Fibroblast of skin of abdomen (primary cell): ENCODE measurements at places on chromosomes 5 and 9.

DNA sequence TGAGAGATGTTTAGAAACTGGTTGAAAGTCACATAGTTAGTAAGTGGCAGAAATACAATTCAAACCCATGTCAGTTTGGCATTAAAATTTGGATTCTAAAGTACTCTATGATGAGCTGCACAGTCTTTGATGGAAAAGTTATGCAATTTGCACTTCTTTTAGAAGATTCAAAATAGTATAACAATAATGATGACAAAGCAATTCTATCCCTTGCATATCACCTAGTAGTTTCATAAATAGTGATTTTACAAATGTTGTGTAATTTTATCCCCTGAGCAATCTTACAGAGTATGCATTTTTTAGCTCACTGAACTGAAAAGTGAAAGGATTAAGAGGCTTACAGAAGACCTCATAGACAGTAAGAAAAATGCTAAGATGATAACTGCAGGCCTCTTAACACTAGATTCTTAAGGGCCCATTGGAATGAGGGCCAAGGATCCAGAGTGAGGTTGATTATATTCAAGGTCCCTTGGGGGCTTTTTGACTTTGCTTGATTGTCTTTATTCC is 3.7 kb downstream of the C5orf46 start:
- no peak for DNase-seq

- DNase-seq = no peak
These were observed 930 bp downstream of the PRLR start for GRCh38 chr5:35229076-35230037.

DNA sequence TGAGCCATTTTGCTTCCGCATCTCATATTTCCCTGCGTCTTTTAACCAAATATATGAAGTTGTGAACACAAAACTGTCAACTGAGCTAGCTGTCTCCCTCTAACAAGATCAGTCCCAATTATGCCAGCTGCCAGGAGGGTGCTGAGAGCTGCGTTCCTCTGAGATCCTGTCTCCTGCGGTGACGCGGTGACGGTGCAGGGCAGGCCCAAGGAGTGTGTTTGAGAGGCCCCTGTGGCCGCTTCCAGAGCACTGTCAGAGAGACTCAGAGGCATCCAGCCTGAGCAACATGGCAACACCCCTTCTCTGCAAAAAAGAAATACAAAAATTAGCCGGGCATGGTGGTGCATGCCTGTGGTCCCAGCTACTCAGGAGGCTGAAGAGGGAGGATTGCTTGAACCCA is 126.3 kb upstream of the FOXD4L5 start:
- DNase-seq = no peak

- no peak for DNase-seq
These were observed 151.0 kb downstream of the CACNA1B start for GRCh38 chr9:138028596-138028995.

- peak; percentile 57 for DNase-seq
These were observed 486.6 kb downstream of the CCDC171 start for GRCh38 chr9:16039218-16039987.

GRCh38 chr9:100228352-100228869 is 124.3 kb downstream of the TEX10 start:
- no peak for DNase-seq

GRCh38 chr5:10592601-10593000 is 28.7 kb downstream of the ANKRD33B start:
- no peak for DNase-seq

DNA sequence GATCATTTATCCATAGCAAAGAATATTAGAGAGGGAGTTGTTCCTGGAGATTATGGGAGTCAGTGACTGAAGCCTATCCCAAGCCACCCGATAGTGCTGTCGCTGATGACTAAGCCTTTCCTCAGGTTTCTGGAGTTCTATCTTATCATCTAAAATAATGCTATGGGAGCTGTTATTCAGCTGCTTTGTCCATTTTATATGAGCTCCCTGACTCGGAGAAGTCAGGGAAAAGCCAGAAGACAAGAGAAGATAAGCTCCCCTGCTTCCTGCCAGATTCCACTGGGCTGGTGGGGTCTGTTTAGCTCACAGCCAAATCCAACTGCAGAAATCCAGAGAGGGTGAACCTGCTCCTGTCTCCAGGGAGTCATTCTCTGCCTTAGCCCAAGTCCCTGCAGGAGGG is 148.2 kb downstream of the DROSHA start:
- DNase-seq = no peak

DNA sequence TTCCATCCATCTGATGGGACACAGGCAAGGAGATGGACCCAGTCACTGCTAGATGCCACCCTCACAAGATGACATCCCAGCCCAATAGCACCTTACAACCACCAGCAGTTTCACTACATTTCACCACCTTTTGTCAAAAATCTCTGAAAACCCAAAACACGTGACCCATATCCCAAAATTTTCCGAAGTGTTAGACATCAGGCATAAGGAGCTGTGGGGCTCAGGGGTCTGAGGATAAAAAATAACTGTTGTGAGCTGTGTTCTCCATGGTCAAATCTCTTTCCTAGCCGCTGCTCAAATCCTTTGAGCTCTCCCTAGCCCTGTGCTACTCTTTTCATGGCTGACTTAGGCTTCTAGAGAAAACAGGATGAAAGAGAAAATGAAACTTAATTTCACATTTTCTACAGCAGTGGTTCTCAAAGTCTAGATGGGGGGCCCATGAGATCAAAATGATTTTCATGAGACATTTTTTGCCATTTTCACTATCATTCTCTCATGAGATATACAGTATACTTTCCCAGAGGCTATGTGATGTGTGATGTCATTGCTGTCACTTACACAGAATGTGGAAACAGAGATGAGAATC is 40.7 kb downstream of the TIMD4 start:
- no peak for DNase-seq

- DNase-seq = no peak
These were observed 2.5 kb upstream of the CDK9 start for GRCh38 chr9:127783111-127784008.

GRCh38 chr5:83703059-83703458 is 17.6 kb downstream of the HAPLN1 start:
- DNase-seq = no peak

GRCh38 chr5:151555760-151556576 is 35.2 kb downstream of the FAT2 start:
- no peak for DNase-seq

GRCh38 chr5:12214267-12215015 is 310.2 kb upstream of the CTNND2 start:
- no peak for DNase-seq

- no peak for DNase-seq
These were observed 56.4 kb downstream of the BARX1 start for GRCh38 chr9:93898502-93899426.

GRCh38 chr9:124665391-124666058 is 105.6 kb downstream of the NR6A1 start:
- DNase-seq = peak; percentile 78

- DNase-seq = peak; percentile 70
These were observed 975 bp upstream of the NXNL2 start for GRCh38 chr9:88533951-88534455.

- peak; percentile 4 for DNase-seq
These were observed 1093.9 kb upstream of the CDH6 start for GRCh38 chr5:30099634-30100033.

- DNase-seq = no peak
These were observed 23.0 kb downstream of the ZNF474 start for GRCh38 chr5:122152266-122152900.

- no peak for DNase-seq
These were observed 10.2 kb upstream of the SLC1A3 start for GRCh38 chr5:36596247-36596646.

DNA sequence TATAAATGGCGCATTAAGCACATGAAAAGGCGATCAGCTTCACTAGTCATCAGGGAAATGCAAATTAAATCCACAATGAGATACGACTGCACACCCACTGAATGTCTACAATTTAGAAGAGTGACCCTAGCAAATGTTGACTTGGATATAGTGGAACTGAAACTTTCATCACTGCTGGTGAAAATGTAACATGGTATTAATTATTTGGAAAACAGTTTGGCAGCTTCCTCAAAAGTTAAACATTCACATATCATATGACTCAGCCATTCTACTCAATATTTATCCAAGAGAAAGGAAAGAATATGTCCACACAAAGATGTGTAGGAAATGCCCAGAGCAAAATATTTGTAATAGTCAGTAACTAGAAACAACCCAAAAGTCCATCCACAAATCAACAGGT is 146.5 kb downstream of the LPAR1 start:
- peak; percentile 71 for DNase-seq

GRCh38 chr5:122350496-122350895 is 38.5 kb downstream of the SNCAIP start:
- DNase-seq = no peak

DNA sequence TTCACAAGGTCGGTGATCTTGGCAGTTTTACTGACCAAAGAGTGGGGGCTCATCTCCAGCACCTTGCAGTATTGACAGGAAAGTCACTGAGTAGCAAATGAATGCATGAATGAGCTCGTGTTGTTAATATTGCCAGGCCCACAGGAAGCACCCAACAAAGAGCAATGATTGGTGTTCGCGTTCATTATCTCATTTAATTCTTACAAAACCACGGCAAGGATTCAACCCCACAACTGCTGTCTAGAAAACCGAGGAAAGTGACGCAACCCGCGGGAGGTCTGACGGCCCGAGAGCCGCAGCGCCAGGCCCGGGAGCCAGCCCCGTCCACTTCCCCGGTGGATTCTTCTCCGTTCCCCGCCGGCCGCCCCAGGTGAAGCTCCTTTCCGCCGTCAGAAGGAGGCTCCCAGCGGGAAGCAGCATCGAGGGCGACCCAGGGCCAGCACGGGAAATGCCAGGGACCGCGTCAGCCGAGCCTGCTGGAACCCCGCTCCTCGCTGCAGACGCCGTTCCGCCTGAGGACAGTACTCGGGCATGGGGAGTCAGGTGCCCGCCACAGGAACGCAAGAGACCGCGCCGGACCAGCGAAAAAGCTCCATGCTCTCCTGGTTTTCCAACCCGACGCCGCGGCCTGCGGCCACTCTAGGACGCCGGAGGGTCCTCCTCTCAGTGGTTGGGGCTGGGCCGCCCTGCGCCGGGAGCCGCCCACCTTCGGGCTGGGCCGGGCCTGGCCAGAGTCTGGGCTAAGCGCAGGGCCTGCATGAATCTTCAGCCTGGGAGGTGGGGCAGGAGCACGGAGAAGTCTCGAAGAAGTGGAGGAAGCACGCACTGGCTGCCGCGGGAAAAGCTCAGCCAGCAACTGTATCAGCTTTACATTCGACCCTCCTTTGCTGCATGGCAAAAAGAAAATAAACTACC is 19.8 kb upstream of the FER start:
- DNase-seq = peak; percentile 93

- DNase-seq = no peak
These were observed 172.1 kb downstream of the ENC1 start for GRCh38 chr5:74468421-74468820.

DNA sequence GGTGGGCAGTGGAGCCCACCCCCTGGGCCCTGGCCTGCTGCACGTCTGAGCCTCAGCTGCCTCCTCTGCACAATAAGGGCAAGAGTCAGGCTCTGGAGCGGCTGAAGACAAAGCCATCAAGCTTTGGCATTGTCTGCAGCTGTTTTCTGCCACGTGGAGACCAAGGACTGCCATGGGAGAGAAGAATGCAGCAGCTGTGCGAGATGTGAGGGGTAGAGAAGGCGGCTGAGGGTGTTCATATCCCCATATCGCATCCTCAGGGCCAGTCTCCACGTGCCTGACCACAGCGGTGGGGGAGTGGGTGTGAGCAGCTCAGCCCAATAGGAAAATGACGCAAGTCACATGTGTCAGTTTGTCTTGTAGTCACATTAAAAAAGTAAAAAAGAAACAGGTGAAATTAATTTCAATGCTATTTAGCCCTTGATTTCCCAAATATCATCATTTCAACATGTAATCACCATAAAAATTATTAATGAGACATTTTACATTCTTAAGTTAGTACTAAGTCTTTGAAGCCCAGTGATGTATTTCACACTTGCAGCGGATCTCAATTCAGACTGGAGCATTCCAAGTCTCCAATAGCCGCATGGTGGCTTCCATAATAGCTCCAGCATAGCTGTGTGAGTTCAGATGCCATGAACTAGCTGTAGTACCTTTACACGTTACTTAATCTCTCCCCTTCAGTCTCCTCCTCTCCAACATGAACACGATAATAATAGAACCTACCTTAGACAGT is 6.6 kb downstream of the C1QTNF2 start:
- peak; percentile 57 for DNase-seq

DNA sequence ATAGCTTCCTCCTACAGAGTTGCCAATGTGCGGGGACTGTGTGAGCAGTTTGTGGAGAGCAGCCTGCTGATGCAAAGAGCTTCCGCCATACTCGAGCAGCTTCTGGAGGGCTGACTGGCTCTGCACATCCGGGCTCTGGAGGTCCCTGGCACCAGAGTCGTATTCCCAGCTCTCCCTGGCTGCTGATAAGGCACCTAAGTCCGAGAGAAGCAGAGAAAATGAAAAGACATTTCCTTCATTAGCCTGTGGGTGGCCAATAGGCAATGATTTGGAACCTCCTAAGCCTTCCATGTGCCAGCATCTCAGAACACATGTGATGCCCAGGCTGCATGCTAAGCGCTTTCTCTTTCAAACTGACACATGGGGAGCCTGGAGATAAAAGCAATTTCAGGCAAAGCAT is 94.3 kb downstream of the TSSK1B start:
- DNase-seq = no peak

DNA sequence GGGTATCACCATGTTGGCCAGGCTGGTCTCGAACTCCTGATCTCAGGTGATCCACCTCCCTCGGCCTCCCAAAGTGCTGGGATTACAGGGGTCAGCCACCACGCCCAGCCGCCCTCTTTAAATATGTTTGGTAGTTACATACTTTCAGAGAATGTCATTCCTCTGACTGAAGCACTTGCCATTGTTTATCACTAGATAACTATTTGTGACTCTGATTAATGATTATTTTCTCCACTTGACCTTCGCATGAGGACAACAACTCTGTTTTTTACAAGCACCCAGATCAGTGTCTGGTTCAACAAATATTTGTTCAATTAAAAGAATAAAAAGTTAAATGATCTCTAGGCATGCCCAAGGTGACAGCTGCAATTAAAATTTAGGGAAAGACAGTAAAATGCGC is 56.2 kb downstream of the CLINT1 start:
- no peak for DNase-seq

- peak; percentile 75 for DNase-seq
These were observed 133.0 kb upstream of the TUT7 start for GRCh38 chr9:86486891-86487837.

DNA sequence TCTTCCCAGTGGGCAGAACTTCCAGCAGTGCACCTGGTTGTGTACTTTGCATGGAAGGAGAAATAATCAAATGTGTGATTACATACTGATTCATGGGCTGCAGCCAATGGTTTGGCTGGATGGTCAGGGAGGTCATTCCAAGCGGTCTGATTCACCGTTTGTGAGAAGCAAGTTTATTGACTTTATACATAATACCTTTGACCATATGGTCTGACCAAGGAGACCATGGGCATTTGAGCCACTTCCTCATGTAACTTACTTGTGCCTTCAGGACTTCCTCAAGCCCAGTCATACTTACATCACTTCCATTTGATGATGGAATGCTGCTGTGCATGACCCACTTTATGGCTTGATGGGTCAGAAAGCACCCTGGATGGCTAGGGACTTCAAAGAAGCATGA is 41.1 kb downstream of the DAP start:
- DNase-seq = peak; percentile 45

- DNase-seq = peak; percentile 13
These were observed 90.9 kb upstream of the BOD1 start for GRCh38 chr5:173707392-173707791.

- no peak for DNase-seq
These were observed 30.5 kb upstream of the KCNMB1 start for GRCh38 chr5:170419643-170420042.
